ENCODE measurements at places on chromosomes 3 and 15.

DNA sequence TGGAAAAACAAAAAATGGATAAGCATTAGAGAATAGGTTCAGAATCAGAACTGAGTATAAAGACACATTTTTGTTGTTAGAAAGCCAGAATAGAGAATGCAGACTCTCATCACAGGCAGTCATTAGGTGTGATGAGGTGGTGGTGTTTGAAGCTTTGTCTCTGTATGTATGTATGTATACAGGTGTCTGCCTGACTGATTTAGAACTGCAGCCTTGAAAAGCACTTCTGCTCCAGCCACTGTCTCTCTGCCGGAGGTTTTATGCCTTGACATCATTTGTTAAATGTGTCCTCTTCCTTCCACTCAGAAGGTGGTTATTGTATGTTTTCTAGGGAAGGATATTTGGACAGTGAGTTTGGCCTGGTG is 80.7 kb upstream of the ZBED2 start:
- DNase-seq, result peak; percentile 48

- no peak for DNase-seq
Observed at GRCh38 chr3:108180194-108180593, 42.0 kb downstream of the IFT57 start.

DNA sequence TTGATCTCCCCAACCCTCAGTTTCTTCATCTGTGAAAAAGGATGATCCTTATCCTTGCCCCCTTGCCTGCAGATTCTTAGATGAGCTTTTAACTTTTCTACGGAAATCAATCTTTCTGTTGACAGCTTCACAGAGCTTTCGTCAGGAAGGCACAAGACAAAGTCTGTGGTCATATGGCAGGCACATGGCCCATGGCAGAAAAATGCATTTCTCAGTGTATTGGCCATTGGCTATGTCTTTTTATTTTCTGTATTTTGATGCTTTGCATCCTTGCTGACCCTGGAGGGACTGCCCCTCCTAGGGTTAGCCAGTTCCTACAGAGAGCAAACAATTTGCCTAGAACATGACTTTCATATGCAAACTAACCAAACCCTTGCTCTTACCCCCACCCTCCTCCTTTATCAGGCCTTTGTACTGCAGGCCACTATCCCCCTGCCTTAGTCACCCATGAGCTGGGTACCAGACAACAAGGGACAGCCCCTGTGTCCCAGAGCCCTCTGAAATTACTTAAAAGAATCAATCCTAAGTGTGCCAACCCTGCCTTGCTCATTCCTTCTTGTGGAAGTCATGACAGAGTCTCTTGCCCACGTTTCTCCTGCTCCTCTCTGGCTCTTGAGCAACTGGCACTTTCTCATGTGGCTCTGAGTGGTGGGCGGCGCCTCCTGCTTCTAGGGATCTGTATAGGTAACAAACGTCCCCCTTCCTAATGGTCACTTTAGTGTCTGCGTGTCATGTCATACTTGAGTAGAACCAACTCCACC is 24.1 kb upstream of the NOX5 start:
- no peak for DNase-seq

DNA sequence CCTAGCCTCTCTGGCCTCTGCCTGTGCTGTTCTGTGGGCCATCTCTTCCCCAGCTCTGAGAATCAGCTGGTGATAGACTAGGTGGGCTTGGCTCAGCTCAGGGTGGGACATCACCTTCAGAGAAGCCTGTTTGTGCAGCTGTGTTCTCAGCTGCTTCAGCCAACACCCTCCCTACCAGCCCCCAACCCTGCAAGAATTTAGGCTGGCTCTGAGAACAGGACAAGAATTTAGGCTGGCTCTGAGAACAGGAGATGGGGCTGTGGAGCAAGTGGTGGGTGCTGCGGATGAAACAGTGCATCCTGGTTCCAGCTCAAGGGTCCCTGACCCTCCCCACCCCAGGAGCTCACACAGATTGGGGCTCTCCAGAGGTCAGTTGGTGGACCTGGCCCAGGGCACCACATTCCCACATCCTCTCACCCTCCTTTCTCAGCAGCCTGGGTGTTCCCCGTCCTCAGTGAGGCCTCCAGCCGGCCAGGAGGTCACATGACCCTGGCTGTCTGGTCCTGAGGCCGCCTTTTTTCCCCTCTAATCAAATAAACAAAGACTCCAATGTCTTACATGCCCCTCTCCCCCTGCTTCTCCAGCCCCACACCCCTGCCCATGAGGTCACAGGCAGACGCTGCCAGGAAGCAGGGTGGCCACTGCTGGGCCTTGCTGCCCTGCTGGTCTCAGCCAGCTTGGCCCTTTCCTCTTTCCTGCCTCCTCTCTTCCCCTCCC is 14.9 kb downstream of the PLEKHO2 start:
- no peak for DNase-seq

DNA sequence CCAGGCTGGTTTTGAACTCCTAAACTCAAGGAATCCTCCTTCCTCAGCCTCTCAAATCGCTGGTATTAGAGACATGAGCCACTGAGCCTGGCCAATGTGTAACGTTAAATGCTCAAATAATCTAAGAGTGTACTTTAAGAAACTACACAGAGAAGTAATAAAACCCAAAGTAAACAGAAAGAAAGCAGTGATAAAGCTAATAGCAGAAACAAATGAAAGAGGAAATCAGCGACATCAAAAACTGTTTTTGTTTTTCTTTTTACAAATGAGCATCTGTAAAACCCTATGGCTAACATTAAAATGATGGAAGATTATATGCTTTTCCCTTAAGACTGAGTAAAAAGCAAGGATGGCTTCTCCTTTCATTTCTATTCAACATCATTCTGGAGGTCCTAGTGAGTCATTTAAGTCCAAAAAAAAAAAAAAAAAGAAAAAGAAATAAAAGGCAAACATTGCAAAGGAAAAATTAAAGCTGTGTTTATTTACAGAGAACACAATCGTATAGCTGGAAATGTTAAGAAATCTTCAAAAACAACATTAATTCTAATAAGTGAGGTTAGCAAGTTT is 36.8 kb upstream of the FNDC3B start:
- DNase-seq, result no peak

DNA sequence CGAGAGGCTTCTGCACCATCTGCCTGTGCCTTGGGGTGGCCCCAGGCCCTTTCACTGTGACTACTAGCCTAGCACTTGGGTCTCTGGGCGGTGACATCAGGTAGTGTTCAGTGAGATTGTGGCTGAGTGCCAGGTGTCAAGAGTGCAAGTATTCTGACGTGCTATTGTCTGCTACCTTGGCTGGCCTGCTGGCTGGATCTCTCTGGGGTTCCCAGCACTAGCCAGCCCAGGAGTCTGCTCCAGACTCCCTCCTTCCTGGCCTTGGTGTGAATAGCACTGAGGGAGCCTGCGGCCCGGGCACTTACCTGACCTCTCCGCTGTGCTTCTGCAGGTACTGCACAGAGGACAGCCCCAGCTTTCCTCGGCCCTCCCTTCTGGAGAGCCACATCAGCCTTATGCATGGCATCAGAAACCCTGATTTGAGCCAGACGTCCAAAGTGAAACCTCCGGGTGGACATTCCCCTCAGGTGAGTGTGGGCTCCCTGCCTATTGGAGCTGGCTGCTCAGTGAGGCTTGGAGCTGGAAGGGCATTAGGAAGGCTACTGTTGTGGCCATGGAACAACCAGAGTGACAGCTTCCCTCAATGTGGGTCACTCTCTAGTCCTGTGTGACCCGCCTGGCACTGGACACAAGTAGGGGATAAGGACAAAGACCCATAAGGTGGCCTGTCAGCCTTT is 17.5 kb upstream of the ALPK3 start:
- no peak for DNase-seq

GRCh38 chr15:66128116-66128680 is 125.4 kb downstream of the MEGF11 start:
- DNase-seq, result no peak

- DNase-seq, result no peak
Observed at GRCh38 chr3:53863145-53863544, 16.8 kb downstream of the IL17RB start.
